Urinary bladder (tissue), 4 donors: ENCODE measurements at places on chromosomes 5 and 9. TPM values are rescaled to one million over a fixed set of nuclear protein-coding genes. Genes with fewer than 3 reads are reported as not detected.

DMRT3 gene
- not detected for total RNA-seq

GRCh38 chr9:87294126-87294525 is 203.5 kb upstream of the DAPK1 start:
- no peak for DNase-seq

PCDHA1 gene
- total RNA-seq, result 0.21 TPM

TPRN gene
- total RNA-seq, result 3.0 TPM

GRCh38 chr5:91177085-91177484 is 206.0 kb downstream of the ARRDC3 start:
- no peak for DNase-seq

- DNase-seq, result no peak
Observed at GRCh38 chr9:135681161-135681560, 18.1 kb downstream of the LCN9 start.

- DNase-seq, result no peak
Observed at GRCh38 chr9:8760000-8760767, 960.6 kb upstream of the DMAC1 start.

MAST4 gene
- 69.1 TPM for total RNA-seq

PRPF4 gene
- 23.4 TPM for total RNA-seq

DNA sequence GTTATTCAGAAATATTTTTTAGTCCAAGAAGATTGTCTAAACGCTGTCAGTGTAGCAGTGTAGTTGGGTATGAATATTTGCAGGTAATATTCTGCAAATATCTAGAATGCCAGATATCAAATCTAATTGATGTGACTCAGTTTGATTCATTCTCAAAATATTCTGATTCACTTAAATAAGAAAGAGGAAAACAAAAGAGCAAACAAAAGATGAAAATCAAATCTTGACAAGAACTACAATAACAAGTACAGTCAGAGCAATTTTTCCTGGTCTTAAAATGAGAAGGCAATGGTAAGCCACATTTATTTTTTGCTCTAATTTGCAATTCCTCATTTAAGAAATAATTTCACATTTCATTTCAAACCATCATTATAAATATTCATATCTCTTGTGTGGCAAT is 36.0 kb downstream of the MRPS30 start:
- DNase-seq, result no peak

GRCh38 chr5:160847526-160848085 is 4.4 kb downstream of the ATP10B start:
- no peak for DNase-seq

F2RL2 gene
- total RNA-seq, result 2.1 TPM

LRRC19 gene
- total RNA-seq, result 0.11 TPM

DNA sequence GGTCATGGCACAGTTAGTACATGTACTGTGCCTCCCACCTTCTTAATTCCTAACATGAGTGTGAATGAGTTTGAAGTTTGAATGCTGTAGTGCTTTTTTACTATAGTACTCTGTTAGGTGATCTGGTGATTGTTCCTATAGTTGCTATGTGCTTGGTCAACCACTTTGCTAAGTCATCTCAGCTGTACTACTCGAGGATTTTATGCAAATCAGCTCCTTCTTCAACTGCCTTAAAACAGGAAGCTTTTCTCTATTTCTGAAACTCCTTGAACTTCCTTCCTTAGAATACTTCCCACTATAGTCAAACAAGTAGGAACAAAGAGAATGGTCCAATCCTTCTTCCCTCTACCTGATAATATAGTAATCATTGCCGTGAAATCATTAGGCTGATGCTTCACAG is 219.6 kb downstream of the CTNND2 start:
- no peak for DNase-seq

DNA sequence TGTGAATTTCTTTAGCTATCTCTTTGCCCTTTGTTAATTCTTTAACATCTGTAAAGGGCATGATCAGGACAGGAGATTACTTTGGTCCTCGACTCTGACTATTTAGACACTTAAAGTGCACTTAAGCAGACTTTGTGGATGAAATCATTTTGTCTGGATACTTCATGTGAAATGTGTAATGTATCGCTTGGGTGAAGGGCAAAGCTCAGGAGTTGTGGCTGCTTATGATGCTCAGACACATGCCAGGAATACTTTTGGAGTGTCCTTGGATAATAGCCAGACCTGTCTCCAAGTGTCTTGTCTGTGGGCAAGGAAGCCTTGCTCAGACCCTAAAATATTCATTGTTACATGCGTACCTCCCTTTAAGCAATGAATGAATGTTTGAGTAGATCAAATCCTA is 87.8 kb downstream of the RAI14 start:
- no peak for DNase-seq
